ENCODE measurements at places on chromosomes 12 and 14. TPM values are rescaled to one million over a fixed set of nuclear protein-coding genes. Genes with fewer than 3 reads are reported as not detected.

- no peak for DNase-seq
Observed at GRCh38 chr12:131379738-131380137, 331.2 kb upstream of the SFSWAP start.

DNA sequence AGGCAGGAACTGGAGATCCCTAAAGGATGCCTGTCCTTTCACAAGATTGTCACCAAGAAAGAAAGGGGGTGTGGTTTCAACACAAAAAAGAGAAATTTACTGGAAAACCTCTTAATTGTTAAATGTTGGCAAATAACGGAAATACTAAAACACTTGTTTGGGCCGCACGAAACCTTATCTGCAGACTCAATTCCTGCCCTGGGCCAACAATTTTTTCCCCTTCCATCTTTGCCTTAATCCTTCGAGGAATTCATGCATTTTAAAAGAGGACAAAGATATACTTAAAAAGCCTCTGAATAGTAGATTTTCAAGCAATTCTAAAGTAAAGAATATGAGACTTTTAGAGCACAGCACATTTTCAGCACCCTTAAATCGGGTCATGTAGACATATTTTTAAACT lies 366.2 kb downstream of the DUSP6 start:
- DNase-seq, result no peak

The SSTR1 gene
- 0.29 TPM for total RNA-seq

DNA sequence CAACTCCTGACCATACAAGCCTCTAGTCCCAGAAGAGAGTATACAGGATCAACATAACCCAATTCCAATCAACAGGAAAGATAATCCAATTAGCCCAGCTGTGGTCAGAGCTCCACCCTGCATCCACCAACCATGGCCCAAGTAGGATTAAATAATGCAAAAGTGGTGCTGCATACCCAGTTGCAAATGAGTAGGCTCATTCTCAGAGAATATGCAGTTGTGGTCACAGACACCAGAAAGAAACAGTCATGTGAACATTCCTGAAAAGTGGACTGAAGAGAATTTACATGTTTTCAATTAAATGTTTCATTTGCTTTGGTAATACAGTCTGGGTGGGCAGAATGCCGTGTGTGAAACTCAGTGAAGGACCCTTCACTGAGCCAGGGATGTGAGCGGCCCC lies 167.2 kb upstream of the BMP4 start:
- no peak for DNase-seq

DNA sequence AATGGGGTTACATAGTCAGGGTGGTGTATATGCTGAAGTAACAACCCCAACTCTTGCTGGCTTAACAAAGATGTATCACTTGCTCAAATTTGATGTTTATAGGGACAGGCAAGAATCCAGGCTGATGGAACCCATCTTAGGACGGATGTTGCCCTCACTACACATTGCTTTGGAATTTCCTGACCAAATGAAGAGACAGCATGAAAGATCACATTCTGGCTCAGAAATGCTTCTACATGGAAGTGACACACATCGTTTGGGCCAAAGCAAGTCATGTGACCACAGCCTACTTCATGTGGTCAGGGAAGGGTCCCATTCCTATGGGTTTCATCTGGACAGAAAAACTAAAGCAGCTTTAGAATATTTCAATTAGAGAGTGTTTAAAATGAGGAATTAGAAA lies 345.8 kb downstream of the TMEM132D start:
- no peak for DNase-seq

GRCh38 chr12:128091101-128091720 lies 175.8 kb upstream of the TMEM132C start:
- no peak for DNase-seq

- no peak for DNase-seq
Observed at GRCh38 chr12:54654926-54655325, 6.8 kb upstream of the DCD start.

DNA sequence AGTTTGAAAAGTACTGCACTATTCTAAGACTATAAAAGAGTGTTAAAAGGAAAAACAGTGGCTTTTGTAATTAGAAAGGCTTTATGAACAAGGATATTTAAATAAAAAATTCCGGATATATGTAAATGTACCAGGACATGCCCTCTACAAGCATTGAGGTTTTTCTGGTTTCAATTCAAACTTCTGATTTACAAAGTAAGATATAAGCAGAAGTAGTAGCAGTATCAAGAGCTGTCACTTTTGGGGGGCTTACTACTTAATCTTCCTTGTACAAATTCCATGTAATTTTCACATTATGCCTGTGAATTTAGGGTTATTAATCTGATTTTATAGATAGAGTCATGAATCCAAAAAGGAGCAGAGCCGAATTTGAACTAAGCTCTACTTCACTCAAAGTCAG lies 170.3 kb upstream of the ATP2B1 start:
- DNase-seq, result no peak

All from mesenteric fat pad (tissue), 1 donor.